ENCODE measurements at places on chromosomes 3 and 15.

DNA sequence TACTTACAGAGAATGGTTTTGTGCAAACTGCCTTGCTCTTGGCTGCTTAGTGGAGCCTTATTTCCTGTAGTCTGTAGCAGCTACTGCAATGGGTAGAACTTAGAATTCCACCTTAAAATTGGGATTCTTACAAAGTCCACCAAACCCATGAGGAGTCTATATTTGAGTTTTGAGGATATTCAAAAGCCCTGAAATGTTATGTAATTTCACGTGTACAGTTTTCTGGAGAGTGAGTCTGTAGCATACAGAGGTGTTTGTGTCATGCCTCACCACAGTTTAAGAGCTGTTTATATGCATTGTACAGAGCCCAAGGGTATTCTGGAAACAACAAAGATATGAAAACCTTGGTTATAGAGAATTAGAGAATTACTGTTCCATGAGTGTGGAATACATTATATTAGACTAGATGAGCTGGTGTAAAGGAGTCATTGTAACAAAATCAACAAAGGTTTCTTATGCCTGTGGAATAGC is 114.4 kb downstream of the MBNL1 start:
- DNase-seq, result no peak

- DNase-seq, result no peak
Observed at GRCh38 chr3:197936819-197937384, 13.1 kb upstream of the RPL35A start.

DNA sequence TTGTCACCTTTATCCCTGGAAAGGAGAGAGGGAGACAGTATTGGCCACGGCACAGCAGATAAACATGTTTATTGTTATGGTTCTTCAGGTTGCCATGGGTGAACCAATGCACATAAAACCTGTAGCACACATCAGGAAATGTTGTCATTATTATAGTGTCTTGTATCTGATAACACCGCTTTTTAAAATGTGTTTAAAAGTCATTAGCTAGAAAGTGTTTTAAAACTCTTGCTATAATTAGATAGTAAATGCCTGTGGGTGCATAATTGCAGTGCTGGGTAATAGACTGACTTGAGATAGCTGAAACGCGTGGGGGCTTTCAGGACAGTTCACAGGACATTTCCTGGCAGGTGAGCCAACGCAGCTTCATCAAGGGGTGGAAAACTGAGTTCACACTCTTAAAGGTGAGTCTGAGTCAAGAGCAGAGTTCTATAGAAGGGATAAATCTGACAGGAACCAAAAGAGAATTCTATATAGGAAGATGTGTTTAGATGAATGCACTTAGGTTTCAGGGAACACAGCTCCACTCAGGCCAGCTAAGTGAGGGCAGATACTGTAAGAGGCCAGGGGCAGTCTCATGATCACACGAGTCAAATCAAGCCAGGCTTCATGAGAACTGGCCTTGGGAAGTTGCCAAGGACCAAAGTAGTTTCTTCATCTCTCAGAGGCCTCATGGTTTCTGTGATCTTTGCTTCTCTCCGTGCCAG is 35.6 kb upstream of the PPP4R2 start:
- no peak for DNase-seq

- DNase-seq, result no peak
Observed at GRCh38 chr3:39219702-39220101, 27.3 kb upstream of the XIRP1 start.

GRCh38 chr3:46132565-46132964 is 75.5 kb downstream of the CCR1 start:
- DNase-seq, result no peak

- no peak for DNase-seq
Observed at GRCh38 chr15:67838789-67839332, 984 bp downstream of the RNU6-1 start.

- DNase-seq, result no peak
Observed at GRCh38 chr3:143255739-143256138, 136.2 kb downstream of the CHST2 start.

- no peak for DNase-seq
Observed at GRCh38 chr15:64146885-64147681, 4.4 kb upstream of the SNX22 start.

DNA sequence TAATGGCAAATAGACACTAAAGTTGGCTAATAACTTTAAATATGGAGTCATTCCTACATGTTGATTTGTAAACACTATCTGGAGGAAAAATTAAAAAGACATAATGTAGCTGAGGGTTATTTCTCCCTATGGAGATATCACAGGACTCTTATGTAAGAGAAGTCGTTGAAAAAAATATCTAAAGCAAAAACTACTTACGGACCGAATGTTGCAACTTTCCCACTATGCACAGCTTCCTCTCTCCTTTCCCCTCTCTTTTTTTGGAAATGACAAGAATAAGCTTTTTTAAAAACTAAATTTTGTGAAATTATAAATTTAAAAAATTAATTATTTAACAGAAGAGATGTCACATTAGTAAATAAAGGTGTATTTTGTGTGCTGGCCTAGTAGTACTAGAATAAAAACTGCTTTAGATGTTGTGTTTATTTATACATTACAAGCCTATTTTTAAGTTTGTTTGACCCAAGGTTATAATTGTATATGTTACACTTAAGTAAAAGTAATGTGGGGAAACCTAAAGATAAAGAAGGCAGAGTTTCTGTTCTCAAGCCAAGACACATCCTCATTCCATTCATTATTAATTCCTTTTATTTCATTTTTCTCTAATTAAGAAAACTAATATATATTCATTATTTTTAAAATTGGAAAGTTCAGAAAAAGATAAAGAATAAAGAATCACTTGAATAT is 20.7 kb upstream of the PPARG start:
- no peak for DNase-seq

DNA sequence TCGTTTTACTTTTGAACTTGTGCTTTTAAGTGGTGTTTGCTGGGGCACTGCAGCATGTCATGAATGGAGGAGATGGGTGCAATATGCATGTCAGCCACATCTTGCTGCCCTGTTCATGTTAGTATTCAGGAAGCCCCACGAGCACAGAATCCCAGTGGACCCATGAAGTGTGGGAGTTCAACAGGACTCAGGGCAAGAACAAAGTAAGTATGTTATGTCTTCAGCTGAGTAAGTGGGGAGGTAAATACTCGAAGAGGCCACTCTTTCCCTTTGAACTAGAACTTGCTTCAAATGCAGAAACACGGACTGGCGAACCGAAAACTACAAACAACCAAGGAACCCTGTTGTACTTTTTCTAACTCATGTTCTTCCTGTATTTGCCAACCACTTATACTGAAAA is 23.4 kb downstream of the SOX14 start:
- DNase-seq, result no peak

GRCh38 chr15:74613953-74614743 is 1.5 kb upstream of the CLK3 start:
- no peak for DNase-seq

GRCh38 chr15:57667171-57667849 is 39.2 kb upstream of the POLR2M start:
- DNase-seq, result no peak

GRCh38 chr15:92158426-92158825 is 235.3 kb upstream of the ST8SIA2 start:
- no peak for DNase-seq

GRCh38 chr3:2929574-2929973 is 180.6 kb downstream of the IL5RA start:
- DNase-seq, result no peak

- no peak for DNase-seq
Observed at GRCh38 chr15:85151861-85152260, 170.2 kb downstream of the PDE8A start.

DNA sequence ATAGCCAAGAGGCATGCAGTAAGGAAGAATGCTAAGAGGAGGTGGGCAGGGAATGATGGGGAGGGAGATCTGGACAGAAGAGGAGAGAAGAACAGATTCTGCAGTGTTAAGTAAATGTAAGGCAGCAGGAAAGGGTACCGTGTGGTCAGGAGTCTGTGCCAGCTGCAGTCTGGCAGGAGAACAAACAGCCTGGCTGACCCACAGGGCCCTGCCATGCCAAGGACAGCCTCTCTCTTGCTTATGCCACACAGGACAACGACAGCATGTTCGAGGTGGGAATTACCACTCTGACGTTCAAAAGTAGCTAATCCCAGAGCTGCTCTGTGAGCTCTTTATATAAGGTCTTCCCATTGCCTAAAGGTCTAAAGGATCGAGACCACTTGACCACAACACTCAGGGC is 31.3 kb downstream of the DAPK2 start:
- DNase-seq, result no peak
